Stimulated activated CD8-positive, alpha-beta memory T cell treated with anti-CD3 and anti-CD28 coated beads, Interleukin-15, amount 100 ng/mL, for 4 hours (primary cell): ENCODE measurements at places on chromosomes 1 and 21.

DNA sequence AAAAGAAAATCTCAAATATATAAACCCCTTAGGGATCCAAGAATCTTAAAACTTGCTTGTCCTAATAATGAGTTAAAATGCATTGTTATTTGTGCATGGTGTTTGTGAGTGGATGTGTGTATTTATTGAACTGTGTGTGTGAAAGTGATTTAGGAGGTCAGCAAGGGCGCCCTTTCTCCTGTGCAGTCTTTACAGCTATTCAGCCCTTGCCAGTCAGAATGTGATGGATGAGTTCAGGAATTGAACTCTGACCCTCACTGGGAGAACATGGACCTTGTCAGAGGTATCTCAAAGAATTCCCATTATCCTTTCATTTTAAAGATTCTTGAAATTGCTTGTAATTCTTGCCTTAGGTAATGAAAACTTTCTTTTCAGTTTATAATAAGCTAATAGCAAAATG, 493.0 kb upstream of the ADGRL4 start:
- no peak for DNase-seq

- no peak for DNase-seq
Measured at GRCh38 chr1:228141226-228142044, 1.4 kb downstream of the GUK1 start.

GRCh38 chr1:182651339-182651724, 33.1 kb downstream of the RGS8 start:
- no peak for DNase-seq

DNA sequence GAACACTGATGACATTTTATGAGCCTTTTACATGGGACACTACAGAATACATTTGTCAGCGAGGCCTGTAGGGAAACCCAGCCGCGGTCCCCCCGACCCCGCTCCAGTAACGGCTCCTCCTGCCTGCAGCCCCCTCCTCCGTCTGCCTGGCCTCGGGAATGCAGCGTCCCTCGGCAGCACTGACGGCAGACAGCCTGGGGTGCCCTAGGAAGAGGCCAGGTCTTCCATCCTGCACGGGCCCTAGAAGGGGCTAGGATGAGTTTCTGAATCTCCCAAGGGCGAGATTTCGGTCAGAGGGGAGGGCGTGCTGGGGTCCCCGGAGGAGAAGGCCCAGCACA, 8.4 kb downstream of the SAMD11 start:
- no peak for DNase-seq

- no peak for DNase-seq
Measured at GRCh38 chr1:96309783-96310182, 411.8 kb upstream of the PTBP2 start.

DNA sequence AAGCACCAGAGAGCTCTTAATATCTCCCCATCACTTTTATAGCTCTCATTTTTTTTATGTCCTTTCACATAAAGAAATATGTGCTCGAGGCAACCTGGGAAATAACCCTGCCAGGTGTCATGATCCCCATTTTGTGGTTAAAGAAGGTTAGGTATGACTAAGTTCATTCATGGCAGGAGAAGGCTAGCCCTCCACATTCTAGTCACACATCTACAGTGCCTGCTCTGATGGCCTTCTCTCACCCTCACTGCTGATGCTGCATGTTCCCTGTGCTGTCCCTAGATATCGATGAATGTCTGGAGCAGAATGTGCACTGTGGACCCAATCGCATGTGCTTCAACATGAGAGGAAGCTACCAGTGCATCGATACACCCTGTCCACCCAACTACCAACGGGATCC, 187.5 kb downstream of the TPR start:
- DNase-seq = no peak

GRCh38 chr1:3942416-3943122, 42.5 kb upstream of the C1orf174 start:
- DNase-seq = no peak

GRCh38 chr1:246032031-246032551, 475.0 kb downstream of the SMYD3 start:
- DNase-seq = no peak

GRCh38 chr1:201335901-201336300, 41.6 kb downstream of the TNNT2 start:
- DNase-seq = no peak

DNA sequence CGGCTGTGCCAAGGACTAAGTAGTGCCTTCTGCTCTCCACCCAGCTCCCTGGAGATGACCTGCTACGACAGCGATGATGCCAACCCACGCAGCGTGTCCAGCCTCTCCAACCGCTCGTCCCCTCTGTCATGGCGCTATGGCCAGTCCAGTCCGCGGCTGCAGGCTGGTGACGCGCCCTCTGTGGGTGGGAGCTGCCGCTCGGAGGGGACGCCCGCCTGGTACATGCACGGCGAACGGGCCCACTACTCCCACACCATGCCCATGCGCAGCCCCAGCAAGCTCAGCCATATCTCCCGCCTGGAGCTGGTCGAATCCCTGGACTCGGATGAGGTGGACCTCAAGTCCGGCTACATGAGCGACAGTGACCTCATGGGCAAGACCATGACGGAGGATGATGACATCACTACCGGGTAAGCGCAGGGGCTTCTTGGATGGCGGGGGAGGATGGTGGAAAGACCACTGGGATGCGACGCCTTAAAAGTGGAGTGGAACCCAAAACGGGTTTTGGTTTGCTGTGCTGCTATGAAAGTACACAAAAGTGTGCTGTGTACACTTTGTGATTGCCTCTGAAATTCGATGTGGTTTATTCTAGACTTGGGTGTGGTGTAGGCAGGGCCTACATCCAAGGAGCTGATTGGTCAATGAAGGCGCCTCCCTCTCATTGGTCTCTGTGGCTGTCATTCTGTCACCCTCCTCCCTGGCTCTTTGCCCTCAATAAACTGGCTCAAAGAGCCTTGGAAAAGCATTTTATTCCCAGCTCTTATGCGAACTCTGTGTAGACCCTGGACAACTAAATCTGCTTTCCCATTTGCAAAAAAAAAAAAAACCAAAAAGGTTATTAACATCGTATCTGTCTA, 110.4 kb upstream of the IPO9 start:
- no peak for DNase-seq

GRCh38 chr1:162134646-162135045, 65.2 kb downstream of the NOS1AP start:
- DNase-seq = no peak

DNA sequence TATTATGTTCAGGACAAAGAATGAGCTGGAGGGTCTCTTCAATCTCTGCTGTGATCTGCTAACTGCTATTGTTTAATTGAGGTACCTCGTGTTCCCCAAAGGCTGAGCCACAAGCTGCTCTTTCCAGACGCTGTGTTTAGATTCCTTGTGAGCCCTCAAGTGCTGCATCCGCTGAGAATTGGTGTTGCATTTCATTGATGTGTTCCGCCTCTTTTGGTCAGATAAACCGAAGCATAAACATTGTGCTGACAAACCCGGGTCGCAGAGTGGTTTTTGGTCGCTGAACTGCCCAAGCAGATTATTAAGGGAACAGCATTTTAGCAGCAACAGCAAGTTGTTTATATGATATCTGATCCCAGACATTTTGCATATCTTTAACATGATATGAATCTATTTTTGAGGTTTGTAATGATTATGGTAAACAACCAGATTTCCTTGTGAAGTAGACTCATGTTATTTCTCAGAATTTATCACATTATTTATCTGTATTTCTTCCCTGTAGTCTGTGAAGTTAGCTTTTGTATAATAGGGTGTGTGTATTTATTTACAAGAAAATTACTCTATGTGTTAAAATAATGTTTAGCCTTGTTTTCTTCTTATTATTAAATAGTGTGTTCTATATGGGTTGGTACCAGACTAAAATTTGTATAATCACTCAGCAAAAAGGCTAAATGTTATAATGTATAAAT, 217.2 kb upstream of the C1orf105 start:
- DNase-seq = no peak

DNA sequence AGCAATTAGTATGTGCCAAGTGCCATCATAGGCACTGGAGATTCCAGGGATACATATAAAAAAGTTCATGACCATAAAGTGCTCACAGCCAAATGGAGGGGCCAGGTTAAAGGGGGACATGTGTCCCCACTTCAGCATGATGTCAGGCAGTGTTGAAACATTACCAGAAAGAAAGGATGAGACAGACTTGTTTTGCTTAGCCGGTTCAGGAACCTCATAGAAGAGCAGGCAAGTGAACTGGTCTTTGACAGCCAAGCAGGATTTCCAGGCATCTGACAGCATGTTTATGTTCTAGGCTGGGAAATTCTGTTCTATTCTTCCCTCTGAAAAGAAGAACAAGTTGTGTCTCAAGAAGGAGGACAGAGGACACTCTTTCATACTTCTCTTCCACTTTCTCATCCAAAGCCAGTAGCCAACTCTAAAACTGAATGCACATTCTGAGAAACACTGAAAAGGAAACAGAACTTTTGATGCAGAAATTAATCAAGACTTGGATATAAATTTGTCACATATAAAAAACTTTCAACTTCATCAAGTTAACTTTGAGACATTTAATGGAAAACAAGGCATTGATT, 39.7 kb downstream of the GLUL start:
- DNase-seq = no peak

DNA sequence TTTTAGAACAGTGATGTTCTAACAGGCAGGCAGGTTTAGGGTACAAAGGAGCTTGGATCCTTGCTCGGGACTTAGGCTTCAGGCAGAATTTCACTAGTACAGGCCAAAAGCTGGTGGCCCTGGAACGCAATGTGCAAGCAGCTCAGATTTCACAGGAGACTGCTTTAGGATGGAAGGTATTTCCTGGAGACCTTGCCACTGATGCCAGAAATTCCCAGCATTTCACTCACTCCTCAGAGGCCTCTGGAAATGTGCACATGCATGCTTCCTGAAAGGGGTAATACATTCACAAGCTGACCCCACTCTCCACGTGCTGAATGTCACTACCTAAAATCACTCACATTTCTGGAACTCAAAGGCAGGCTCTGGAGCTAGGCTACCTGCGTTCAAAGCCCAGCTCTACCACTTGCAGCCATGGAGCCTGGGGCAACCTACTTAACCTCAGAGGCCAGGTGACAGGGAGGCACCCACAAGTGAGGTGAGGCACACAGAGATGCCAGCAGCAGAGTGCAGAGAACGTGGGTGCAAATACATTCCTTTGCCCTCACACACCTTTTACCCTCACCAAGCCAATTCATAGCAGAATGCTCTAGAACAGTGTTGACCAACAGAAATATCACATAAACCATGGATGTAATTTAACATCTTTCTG, 56.5 kb downstream of the CDC7 start:
- no peak for DNase-seq

DNA sequence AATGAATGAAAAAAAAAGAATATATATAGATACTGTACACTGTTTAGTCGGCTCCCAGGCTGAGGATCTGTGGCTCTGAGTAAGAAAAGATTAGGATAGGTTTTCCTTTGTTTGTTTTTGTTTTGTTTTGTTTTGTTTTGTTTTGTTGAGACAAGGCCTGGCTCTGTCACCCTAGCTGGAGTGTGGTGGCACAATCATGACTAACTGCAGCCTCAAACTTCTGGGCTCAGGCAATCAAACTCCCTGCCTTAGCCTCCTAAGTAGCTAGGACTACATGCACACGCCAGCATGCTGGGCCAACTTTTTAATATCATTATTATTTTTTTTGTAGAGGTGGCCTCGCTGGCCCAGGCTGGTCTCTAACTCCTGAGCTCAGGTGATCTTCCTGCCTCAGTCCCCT, 87.9 kb upstream of the PTBP2 start:
- no peak for DNase-seq

GRCh38 chr1:24992124-24992760, 62.2 kb upstream of the RUNX3 start:
- no peak for DNase-seq

DNA sequence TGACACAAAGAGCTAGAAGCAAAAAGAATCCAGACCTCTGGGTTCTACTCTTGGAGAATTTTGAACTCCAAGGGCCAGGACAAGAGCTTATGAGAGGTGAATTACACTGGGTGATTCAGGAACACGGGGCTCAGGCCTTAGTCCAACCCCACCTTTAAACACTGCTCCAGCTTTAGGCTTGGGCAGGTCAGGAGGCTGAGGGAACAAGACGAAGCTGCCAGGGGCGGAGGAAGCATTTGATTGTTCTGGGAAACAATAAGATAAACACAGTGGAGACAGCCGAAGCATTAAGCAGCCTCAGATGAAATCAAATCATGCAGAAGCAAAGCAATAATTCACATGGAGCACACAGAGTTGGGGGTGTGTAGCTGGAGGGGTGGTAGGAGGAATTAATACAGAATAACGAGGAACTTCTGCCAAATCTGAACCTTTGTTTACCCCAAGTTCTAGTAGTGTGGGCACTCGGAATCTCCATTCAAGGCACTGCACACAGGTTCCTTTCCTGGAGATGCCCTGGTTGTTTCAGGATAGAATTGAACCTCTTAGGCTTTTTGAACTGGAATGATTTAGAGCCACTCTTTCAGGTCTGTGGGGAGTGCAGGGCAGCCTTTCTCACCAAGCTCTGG, 93.2 kb downstream of the PLXNA2 start:
- no peak for DNase-seq

- DNase-seq = no peak
Measured at GRCh38 chr1:246182149-246182851, 324.8 kb downstream of the SMYD3 start.

GRCh38 chr21:46394595-46395104, 64.0 kb upstream of the DIP2A start:
- DNase-seq = no peak

GRCh38 chr1:191558379-191558778, 599.9 kb upstream of the RGS18 start:
- no peak for DNase-seq

GRCh38 chr1:18631496-18632217, 1.0 kb downstream of the PAX7 start:
- no peak for DNase-seq

GRCh38 chr1:171081763-171082201, 8.9 kb upstream of the FMO3 start:
- no peak for DNase-seq

GRCh38 chr1:84996846-84997666, at the start of gene MCOLN2:
Gene MCOLN2, minus strand, starts transcription at chr1:84997113. Its CDS starts 241 bp downstream, at chr1:84996872.
- no peak for DNase-seq

DNA sequence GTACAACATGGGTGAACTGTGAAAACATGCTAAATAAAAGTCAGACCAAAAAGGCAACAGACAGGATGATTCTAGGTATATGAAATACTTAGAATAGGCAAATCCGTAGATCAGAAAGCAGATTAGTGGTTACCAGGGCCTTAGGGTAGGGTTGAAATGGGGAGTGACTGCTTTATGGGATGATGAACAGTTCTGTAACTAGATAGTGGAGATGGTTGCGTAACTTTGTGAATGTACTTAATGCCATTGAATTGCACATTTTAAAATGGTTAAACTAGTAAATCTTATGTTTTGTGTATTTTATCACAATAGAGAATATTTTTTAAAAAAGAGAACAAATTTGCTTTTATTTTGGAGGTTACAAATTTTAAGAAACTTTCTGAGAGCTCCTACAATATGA, 17.4 kb downstream of the ZNF326 start:
- DNase-seq = no peak

DNA sequence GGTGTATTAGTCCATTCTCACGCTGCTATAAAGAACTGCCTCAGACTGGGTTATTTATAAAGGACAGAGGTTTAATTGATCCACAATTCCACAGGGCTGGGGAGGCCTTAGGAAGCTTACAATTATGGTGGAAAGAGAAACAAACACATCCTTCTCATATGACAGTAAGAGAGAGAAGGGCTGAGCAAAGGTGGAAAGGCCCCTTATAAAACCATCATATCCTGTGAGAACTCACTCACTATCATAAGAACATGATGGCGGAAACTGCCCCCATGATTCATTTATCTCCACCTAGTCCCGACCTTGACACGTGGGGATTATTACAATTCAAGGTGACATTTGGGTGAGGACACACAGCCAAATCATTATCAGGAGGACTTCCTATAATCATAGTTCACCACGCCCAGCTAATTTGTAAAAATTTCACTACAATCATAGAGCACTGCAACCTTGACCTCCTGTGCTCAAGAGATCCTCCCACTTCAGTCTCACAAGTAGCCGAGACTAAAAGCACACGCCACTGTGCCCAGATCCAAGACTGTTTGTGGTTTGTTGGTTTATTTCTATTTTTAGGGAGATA, 164.9 kb downstream of the RERE start:
- no peak for DNase-seq
